Stimulated activated CD8-positive, alpha-beta memory T cell treated with anti-CD3 and anti-CD28 coated beads, Interleukin-7, amount 100 ng/mL, for 24 hours (primary cell): ENCODE measurements at places on chromosomes 4 and X.

- no peak for DNase-seq
These were observed 52.8 kb upstream of the CBR4 start for GRCh38 chr4:169062897-169063244.

DNA sequence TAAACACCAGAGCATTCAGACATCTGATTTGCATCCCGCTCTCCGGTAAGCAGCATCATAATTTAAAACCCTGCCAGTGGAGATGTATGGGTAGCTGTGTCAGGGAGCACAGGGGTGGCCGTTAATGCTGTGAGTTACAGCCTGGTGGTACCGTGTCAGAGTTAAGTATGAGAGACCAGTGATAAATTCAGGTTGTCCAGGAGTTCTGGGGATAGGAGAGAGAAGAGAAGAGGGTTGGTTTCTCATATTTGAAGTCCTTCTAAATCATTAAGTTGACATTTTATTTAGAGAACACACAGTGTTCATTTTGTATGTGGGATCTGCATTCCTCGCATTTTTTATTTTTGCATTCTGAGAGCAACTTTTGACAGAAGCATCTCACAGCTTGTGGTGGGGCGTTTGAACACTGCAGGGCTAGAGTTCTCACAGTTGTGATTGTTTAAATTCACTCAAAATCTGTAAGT is 157.6 kb downstream of the DCLK2 start:
- DNase-seq = no peak

GRCh38 chr4:3823496-3824341 is 57.5 kb downstream of the ADRA2C start:
- no peak for DNase-seq

DNA sequence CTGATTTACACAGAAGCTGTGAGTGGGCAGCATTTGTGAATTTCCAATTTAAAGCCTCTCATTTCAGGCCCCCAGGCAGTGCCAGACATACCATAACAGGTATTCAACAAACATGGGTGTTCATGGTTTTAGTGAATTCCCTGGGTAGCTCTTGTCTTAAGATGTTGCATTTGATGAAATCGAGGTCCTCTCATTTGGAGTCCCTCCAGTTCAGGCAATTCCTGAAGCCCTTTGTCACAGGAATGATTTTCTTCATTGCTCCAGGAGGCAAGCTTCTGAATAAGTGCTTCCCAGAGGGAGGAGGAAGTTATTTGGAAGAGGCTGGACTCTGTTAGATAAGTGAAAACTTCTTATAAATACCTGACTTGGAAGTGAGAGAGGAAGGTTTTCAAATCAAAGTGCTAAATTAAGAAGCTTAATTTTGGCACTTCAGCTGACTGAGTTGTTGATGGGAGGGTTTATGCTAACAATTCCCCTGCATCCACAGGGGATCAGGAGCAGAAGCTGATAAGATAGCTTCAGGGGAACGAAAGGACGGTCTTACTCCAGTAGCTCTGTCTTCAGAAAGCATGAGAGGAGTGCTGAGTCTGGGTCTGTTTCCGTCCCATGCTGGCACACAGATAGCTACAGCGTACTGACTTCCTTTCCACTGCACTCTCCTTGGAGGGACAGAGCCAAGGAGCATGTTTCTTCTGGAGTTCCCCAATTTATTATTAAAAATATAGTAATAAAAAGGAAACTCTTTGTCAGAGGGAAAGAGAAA is 543.1 kb downstream of the GBA3 start:
- no peak for DNase-seq

DNA sequence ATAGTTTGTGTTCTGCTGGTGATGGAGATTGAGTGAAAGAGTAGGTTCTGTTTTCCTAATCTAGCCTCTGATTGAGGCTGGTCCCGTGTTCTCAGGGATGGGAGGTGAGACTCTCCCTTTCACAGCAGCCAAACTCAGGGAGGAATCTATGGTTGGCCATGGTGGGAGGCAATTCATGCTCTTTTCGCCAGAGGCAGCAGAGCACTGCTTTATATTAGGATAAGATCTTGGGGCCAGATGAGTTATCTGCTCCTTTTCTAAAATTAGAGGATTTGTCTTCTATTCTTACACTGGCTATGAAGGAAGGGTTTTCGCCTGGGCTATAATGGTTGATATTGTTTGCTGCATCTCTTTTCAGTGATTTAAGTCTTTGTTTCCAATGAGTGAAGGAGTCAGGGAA is 63.9 kb upstream of the NLGN4X start:
- no peak for DNase-seq

DNA sequence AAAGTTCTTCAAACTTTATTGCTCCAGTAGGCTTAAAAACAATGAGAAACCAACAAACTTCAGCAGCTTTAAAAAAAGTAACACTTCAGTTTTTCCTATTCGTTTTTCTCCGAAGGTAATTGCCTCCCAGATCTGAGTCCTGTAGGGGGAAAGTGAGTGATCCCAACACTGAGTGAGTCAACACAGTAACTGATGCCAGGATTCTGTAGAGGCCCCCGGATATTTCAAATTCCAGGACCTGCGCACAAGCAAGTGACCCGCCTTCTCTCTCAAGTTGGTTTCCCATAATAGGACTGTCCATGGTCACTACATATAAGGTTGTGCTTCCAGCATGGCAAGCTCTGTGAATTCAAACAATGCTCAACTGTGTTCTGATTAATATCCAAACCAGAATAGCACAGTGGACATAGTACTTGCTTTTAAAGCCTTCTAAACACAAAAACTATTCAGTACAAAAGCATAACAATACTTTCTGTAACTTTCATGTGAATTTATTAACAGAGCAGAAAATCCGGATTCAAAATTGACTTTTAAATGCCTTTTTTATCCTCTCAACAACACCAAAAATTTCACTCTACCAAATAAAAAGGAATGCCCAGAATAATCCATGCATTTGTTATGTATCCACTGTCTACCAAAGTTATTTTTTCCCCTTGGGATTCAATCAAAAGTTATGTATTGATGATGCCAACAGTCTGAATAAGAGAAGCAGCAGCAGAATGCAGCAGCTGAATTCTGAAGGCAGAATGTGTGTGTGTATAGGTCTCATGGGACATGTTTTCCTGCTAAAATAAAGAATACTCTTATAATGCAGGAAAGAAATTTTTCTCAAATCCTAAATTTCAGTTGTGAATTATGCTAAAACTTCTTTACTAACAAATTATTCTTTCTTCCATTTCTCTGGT is at the start of gene DMD:
Gene DMD (minus strand): TSS at position 194 of the 905 bp plus-strand sequence. CDS start 237 bp downstream, outside the sequence.
- no peak for DNase-seq

- DNase-seq = no peak
These were observed 13.7 kb upstream of the ADD1 start for GRCh38 chr4:2829933-2830451.

DNA sequence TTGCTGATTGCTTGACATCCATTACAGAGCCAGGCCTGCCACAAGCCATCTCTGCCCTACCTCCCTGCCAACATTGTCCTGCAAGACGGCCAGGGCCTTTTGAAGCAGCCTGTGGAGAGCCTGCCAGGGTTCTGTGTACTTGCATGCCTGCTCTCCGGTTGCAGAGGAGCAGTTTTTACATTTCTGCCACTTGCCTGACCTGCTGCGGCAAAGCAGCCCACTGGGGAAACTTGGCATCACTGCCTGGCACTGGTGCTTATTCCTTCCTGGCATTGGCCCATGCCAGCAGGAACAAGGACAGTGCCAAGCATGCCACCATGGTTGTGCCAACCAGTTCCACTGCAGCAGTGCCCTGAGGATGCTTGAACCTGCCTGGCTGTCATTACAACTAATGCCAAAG is 167.1 kb downstream of the NHS start:
- no peak for DNase-seq

DNA sequence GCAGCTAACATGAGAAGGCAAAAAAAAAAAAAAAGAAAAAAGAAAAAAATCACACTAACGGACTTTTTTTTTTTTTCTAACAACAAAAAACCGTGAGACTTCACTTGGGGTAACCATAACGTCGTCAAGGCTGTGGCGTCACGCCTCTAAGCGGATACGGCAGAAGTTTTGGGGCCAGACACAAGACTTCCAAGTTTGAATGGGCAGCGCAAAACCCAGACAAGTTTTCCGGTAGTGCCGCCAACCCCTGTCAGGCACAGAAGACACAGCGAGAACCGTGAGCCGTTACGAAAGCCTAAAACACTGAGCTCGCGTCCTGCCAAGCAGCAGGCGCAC is 556 bp upstream of the SMARCA5 start:
- DNase-seq = no peak
